Caki2 (cell line): ENCODE measurements at places on chromosomes 2 and 18. TPM values are rescaled to one million over a fixed set of nuclear protein-coding genes. Genes with fewer than 3 reads are reported as not detected.

UNC80 gene
- 0.03 TPM in 1 of 2 replicates, not detected in the other for total RNA-seq

TMEM37 gene
- 0.10 and 3.5 TPM in 2 replicates for total RNA-seq

TGIF1 gene
- 395 and 500 TPM in 2 replicates for total RNA-seq

CGREF1 gene
- 7.1 and 10.3 TPM in 2 replicates for total RNA-seq

HDLBP gene
- total RNA-seq, result 267 and 279 TPM in 2 replicates

TMEM247 gene
- total RNA-seq, result not detected in 2 replicates

MARCO gene
- total RNA-seq, result not detected in 2 replicates

UGT1A10 gene
- total RNA-seq, result not detected in 2 replicates

LCT gene
- not detected in 2 replicates for total RNA-seq

IRS1 gene
- 3.5 and 5.8 TPM in 2 replicates for total RNA-seq

POTEI gene
- not detected in 2 replicates for total RNA-seq

C2orf15 gene
- 0.95 and 4.2 TPM in 2 replicates for total RNA-seq

PLCL1 gene
- total RNA-seq, result not detected in 2 replicates

DPYSL5 gene
- 0.93 and 4.7 TPM in 2 replicates for total RNA-seq

EPAS1 gene
- total RNA-seq, result 3.7 and 4.0 TPM in 2 replicates

CTDSP1 gene
- total RNA-seq, result 53.8 and 73.6 TPM in 2 replicates
